ENCODE measurements at places on chromosomes 11 and 22. TPM values are rescaled to one million over a fixed set of nuclear protein-coding genes. Genes with fewer than 3 reads are reported as not detected.

GRCh38 chr11:120021391-120021953 lies 116.4 kb downstream of the TRIM29 start:
- H3K27me3 ChIP-seq: peaks cover 4% of the 10 kb centered on the region
- no peaks in the 10 kb centered on the region for H3K4me1 ChIP-seq
- H3K36me3 ChIP-seq: no peaks in the 10 kb centered on the region
- no peak overlapping the region for H3K27ac ChIP-seq

DNA sequence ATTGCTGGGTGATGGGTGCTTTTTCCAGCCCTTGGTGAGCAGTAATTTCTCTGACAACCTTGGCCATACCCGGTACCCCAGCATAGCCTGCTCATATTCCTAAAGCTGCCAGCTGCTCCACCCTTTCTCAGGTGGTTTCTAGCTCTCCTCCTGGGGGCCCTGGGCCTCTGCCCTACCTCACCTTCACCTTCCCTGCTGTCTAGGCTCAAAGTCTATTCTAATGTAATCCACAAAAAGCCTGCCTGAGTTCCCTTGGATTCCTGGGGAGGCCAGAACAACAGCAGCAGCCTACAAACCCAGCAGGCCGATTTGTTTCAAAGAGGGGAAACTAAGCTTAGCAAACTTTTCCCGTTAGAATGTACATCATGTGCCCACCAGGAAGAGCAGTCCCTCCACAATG lies 117.6 kb downstream of the DSCAML1 start:
- H3K36me3 ChIP-seq: no peaks in the 10 kb centered on the region
- no peak overlapping the region for H3K4me3 ChIP-seq
- no peaks in the 10 kb centered on the region for H3K4me1 ChIP-seq
- no peak overlapping the region for H3K27ac ChIP-seq
- DNase-seq: no peak

DNA sequence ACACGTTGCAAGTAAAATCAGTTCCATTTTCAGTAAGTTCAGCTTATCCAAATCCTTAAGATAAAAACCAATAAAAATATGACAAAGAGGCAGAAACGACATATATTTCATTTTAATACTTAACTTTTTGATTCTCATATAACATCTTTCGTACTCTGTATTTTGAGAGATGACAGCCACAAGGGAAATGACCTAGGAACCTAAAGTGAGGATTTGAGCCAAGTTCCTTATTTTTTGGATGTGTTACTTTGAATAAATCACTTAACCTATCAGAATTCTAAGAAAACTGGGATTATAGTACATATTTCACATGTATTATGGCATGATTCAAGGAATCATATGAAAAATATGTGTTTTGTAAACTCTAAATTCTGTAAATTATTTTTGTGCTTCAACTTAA lies 143.6 kb upstream of the TRPC6 start:
- no peak overlapping the region for H3K4me3 ChIP-seq
- H3K27ac ChIP-seq: no peak overlapping the region
- H3K27me3 ChIP-seq: peaks cover 19% of the 10 kb centered on the region
- peaks cover 8% of the 10 kb centered on the region for H3K4me1 ChIP-seq
- no peaks in the 10 kb centered on the region for H3K36me3 ChIP-seq

OR5T3 gene
- total RNA-seq: not detected

DNA sequence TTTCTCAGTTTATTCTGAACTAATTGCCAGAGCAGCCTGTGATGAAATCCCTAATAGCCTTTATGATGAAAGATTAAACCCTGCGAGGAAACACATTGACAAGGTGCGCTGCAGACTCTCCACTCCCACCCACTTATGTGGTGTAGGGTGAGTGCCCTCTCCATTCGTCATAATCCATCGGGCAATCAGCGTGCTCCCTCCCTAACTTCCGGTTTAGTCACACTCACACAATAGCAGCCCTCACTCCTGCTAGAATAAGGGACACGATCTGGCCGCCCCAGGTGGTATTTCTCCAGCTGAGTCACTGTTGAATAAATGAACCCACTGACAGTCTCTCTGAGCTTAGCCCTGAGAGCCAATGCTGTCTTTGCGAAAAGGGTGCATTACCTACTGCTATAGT lies 188.3 kb downstream of the OPCML start:
- H3K27ac ChIP-seq: no peak overlapping the region
- no peaks in the 10 kb centered on the region for H3K4me1 ChIP-seq
- no peaks in the 10 kb centered on the region for H3K27me3 ChIP-seq
- no peak overlapping the region for H3K4me3 ChIP-seq

CNTN5 gene
- 0.29 TPM for total RNA-seq

HIC2 gene
- 5.7 TPM for total RNA-seq

DNA sequence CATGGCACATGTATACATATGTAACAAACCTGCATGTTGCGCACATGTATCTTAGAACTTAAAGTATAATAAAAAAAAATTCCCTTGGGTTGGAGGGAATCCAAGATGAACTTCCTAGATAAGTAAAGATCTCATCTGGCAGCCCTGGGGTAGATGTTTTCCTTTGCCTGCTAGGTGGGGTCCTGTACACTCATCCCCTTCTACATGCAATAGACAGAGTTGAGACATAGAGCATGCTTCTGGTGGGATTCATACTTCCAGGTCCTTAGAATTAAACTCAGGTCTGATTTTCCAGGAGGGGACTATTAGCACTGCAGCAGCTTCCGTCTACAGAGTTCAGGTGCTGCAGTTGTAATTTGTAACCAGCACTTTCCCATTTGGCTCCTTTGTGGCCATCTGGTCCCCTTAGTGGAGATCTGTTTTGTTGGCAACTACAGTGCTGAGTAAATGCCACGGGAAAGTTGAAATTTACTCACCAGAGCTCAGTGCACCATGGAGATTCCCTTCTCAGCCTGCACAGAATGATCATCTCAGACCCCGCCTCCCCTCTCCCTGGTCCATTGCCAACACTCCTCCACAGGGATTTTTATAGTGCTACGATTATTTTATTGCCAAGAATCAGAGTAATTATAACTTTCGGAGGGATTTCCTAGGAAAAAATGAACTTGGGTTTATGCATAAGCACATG lies 220.1 kb upstream of the E2F8 start:
- H3K27ac ChIP-seq: no peak overlapping the region
- no peaks in the 10 kb centered on the region for H3K36me3 ChIP-seq
- DNase-seq: no peak
- no peak overlapping the region for H3K4me3 ChIP-seq
- no peaks in the 10 kb centered on the region for H3K4me1 ChIP-seq
- peaks cover 28% of the 10 kb centered on the region for H3K27me3 ChIP-seq

GRCh38 chr11:126331286-126331685 lies 24.2 kb upstream of the ST3GAL4 start:
- no peak for DNase-seq
- H3K36me3 ChIP-seq: peaks cover 4% of the 10 kb centered on the region
- peaks cover 21% of the 10 kb centered on the region for H3K4me1 ChIP-seq
- H3K27me3 ChIP-seq: no peaks in the 10 kb centered on the region

OR4X1 gene
- not detected for total RNA-seq

GRCh38 chr11:27757953-27758352 lies 57.7 kb upstream of the BDNF start:
- peaks cover 9% of the 10 kb centered on the region for H3K27me3 ChIP-seq
- no peaks in the 10 kb centered on the region for H3K36me3 ChIP-seq
- no peak overlapping the region for H3K4me3 ChIP-seq
- H3K4me1 ChIP-seq: peaks cover 18% of the 10 kb centered on the region
- peak overlapping the region; percentile 56 for H3K27ac ChIP-seq
- no peak for DNase-seq

- peaks cover 3% of the 10 kb centered on the region for H3K27me3 ChIP-seq
- H3K27ac ChIP-seq: no peak overlapping the region
- H3K4me1 ChIP-seq: peaks cover 15% of the 10 kb centered on the region
- H3K36me3 ChIP-seq: no peaks in the 10 kb centered on the region
Observed at GRCh38 chr11:94532211-94532610, 11.5 kb upstream of the FUT4 start.

CD6 gene
- not detected for total RNA-seq

DNA sequence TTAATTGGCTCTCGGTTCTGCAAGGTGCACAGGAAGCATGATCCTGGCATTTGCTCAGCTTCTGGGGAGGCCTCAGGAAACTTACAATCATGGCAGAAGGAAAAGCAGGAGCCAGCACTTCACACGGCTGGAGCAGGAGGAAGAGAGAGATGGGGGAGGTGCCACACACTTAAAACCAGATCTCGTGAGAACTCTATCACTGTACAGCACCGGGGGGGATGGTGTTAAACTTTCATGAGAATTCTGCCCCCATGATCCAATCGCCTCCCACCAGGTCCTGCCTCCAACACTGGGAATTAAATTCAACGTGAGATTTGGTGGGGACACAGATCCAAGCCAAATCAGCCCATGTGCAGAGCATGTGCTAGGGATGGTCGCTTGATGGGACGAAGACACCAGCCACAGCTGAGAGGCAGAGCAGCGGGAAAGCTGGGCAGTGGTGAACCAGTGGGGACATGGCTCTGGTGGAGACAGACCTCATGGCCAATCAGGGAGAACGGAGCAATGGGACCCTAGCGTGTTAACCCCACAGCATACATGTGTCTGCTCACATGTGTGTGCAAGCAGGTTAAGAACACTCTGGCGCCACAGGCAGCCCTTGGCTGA lies 6.2 kb downstream of the TANGO2 start:
- no peaks in the 10 kb centered on the region for H3K27me3 ChIP-seq
- peaks cover 8% of the 10 kb centered on the region for H3K4me1 ChIP-seq
- H3K27ac ChIP-seq: no peak overlapping the region
- no peaks in the 10 kb centered on the region for H3K36me3 ChIP-seq

SLC22A6 gene
- total RNA-seq: not detected

GRCh38 chr11:41519696-41520095 lies 60.2 kb upstream of the LRRC4C start:
- H3K4me1 ChIP-seq: no peaks in the 10 kb centered on the region
- no peaks in the 10 kb centered on the region for H3K36me3 ChIP-seq
- H3K4me3 ChIP-seq: no peak overlapping the region
- H3K27ac ChIP-seq: no peak overlapping the region
- H3K27me3 ChIP-seq: no peaks in the 10 kb centered on the region

TSGA10IP gene
- total RNA-seq: not detected

GRCh38 chr11:95268391-95268790 lies 37.4 kb upstream of the SESN3 start:
- no peaks in the 10 kb centered on the region for H3K4me1 ChIP-seq
- no peak for DNase-seq
- peaks cover 8% of the 10 kb centered on the region for H3K27me3 ChIP-seq
- H3K36me3 ChIP-seq: no peaks in the 10 kb centered on the region

DNA sequence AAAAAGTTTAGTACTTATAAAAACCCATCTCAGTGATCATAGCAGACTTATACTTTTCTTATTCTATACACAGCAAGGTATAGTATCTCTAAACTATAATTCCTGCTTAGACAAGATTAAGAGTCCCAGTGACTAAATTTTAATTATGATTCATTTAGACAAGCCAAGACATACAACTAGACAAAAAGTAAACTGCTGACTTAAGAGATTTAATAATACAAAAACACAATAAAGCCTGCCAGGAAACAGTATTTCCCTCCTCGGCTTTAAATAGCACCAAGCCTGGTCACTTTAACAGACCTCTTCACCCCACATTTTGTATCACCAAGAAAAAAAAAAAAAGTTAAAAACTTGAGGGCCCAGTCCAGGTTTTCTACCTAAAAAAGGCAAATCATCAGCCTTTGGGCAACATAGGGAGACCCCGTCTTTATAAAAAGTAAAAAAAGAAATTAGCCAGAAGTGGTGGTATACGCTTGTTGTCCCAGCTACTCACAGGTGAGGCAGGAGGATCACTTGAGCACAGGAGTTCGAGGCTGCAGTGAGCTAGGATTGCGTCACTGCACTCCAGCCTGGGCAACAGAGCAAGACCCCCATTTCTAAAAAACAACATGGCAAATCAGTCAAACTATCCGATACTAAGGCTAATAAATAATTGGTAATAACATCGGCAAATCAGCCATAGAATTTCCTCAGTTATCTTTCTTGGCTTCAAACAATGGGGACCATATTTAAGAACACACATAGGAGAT lies 53.8 kb downstream of the SIK3 start:
- H3K36me3 ChIP-seq: no peaks in the 10 kb centered on the region
- no peak for DNase-seq
- no peak overlapping the region for H3K27ac ChIP-seq
- H3K4me1 ChIP-seq: peaks cover 15% of the 10 kb centered on the region

- peaks cover 17% of the 10 kb centered on the region for H3K4me1 ChIP-seq
- no peaks in the 10 kb centered on the region for H3K27me3 ChIP-seq
- H3K27ac ChIP-seq: no peak overlapping the region
- no peaks in the 10 kb centered on the region for H3K36me3 ChIP-seq
Observed at GRCh38 chr11:72750556-72751115, 1.6 kb downstream of the ARAP1 start.

DNA sequence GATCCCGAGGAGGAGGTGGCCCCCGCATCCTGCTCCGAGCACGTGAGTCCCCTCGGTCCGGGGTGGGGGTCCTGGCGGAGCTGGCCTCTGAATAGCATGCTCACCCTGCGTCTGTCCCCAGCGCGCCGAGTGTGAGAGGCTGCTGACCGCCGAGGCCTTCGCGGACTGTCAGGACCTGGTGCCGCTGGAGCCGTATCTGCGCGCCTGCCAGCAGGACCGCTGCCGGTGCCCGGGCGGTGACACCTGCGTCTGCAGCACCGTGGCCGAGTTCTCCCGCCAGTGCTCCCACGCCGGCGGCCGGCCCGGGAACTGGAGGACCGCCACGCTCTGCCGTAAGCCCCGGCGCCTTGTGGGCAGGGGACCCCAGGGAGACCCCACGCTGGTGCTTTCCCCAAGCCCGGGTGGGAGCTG lies 3.5 kb downstream of the MUC2 start:
- no peak overlapping the region for H3K4me3 ChIP-seq
- H3K36me3 ChIP-seq: no peaks in the 10 kb centered on the region
- H3K27me3 ChIP-seq: no peaks in the 10 kb centered on the region
- no peak for DNase-seq

- DNase-seq: no peak
- H3K27me3 ChIP-seq: no peaks in the 10 kb centered on the region
- H3K4me3 ChIP-seq: peak overlapping the region; percentile 95
- peak overlapping the region; percentile 99 for H3K27ac ChIP-seq
Observed at GRCh38 chr11:62574363-62575071, 826 bp upstream of the EEF1G start.

C1QTNF5 gene
- total RNA-seq: 9.3 TPM

- H3K4me3 ChIP-seq: no peak overlapping the region
- H3K4me1 ChIP-seq: no peaks in the 10 kb centered on the region
- no peaks in the 10 kb centered on the region for H3K36me3 ChIP-seq
- no peak for DNase-seq
Observed at GRCh38 chr11:70853068-70853769, 399.2 kb downstream of the SHANK2 start.

OR51B4 gene
- not detected for total RNA-seq

SAA4 gene
- not detected for total RNA-seq

MFRP gene
- total RNA-seq: not detected

- peak within 1 kb of the TSS; percentile 100 for H3K4me3 ChIP-seq
- no peaks in the 10 kb centered on the region for H3K36me3 ChIP-seq
- H3K27me3 ChIP-seq: peaks cover 27% of the 10 kb centered on the region
- DNase-seq: no peak
Observed at GRCh38 chr22:26428515-26429457, at the start of gene ASPHD2. Gene ASPHD2, plus strand, starts transcription at chr22:26429260. Its CDS starts 4,356 bp downstream, at chr22:26433616.

OR2AT4 gene
- total RNA-seq: not detected

DNA sequence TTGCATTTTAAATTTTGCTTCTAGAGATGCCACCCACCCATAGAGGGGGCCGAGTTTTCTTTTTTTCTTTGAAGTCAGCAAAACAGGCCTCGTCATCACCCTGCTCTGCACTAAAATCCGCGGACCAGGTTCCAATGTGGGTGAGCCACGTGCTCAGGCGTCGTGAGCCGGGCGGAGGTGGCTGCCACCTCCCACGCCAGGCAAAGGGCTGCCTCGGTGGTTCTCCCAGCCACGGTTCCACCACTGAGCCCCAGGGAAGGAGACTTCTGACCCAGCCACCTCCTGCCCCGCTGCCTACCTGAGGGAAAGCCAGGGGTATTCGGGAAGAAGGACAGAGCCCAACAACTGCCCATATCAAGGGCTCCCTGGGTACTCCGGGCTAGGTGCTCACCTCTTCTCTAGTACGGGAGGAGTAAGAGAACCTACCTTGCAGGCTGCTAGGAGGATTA lies 45.3 kb downstream of the MN1 start:
- H3K4me3 ChIP-seq: no peak overlapping the region
- no peaks in the 10 kb centered on the region for H3K27me3 ChIP-seq
- peaks cover 72% of the 10 kb centered on the region for H3K4me1 ChIP-seq
- no peak for DNase-seq
- H3K36me3 ChIP-seq: peaks cover 45% of the 10 kb centered on the region
